H1 (cell line): ENCODE measurements at places on chromosomes 1 and 21.
A peak's percentile ranks its signal among the peaks of the same experiment; 100 is the strongest.

GRCh38 chr21:28602546-28602945, 390.1 kb downstream of the LTN1 start:
- DNase-seq, result no peak

DNA sequence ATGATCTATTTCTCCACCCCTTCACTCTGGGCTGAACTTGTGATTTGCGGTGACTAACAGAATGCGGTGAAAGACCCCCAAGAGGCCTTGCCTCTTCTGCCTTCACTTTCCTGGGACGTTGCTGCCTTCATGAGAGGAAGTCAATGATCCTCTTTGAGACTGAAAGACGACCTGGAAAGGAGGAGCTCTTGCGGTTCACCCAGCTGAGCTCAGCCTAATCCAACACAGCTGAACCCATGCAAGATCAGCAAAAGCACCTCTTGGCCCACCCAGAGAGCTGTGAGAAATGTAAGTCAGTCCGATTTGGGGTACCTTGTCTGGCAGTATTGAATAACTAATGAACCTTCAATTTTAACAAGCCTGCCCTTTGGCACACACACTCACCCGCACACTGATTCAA, 767.4 kb upstream of the TPTE start:
- no peak for DNase-seq

DNA sequence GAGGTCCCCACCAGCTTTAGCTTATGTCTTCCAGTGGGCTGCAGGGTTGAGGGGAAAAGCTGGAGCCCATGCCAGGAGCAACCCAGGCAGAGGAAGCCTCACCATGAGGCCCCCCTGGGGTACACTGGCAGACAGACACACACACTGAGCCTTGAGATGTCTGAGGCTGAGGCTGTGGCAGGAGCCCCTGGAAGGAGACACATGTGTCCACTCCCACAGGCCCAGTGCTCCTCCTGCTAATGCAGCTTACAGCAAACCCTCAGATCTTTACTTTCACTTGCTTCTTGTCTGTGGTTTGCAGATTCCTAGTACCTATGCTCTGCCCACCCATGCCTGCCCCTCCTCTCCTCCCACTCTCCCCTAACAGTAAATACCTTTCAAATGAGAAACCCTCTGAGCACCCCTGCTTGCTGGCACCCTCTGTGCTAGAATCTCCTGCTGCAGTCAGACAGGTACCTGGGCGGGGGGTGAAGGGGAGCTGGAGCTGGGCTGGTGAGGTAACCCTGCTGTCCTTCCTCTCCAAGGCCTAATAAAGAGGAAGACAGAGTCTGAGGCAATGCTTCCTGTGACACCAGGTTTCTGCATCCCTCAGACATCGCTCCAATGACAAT, 63.4 kb upstream of the NEK2 start:
- no peak for DNase-seq

DNA sequence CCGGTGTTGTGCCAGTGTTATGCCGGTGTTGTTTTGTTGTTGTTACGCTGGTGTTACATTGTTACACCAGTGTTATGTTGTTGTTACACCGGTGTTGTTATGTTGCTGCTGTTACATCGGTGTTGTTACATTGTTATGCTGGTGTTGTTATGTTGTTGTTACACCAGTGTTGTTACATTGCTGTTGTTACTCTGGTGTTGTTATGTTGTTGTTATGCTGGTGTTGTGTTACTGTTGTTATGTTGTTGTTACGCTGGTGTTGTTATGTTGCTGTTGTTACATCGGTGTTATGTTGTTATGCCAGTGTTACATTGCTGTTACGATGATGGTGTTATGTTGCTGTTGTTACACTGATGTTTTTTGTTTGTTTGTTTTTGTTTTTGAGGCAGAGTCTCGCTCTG, 24.1 kb downstream of the H6PD start:
- DNase-seq, result no peak

DNA sequence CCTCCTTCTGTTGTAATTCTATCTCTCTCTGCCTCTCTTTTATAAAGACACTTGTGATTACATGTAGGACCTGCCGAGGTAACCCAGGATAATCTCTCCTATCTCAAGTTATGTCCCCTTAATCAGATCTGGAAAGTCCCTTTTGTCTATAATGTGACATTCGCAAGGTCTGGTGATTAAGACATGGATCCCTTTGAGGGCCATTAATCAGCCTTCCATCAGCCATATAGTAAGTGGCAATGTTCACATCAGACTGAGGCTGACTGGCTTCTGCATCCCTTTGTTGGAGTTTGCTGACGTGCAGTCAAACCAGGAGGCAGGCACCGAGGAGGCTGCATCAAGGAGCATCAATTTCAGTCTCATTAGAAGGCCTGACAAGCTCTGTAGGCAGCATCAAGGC, 209.6 kb downstream of the BACH1 start:
- DNase-seq, result no peak

DNA sequence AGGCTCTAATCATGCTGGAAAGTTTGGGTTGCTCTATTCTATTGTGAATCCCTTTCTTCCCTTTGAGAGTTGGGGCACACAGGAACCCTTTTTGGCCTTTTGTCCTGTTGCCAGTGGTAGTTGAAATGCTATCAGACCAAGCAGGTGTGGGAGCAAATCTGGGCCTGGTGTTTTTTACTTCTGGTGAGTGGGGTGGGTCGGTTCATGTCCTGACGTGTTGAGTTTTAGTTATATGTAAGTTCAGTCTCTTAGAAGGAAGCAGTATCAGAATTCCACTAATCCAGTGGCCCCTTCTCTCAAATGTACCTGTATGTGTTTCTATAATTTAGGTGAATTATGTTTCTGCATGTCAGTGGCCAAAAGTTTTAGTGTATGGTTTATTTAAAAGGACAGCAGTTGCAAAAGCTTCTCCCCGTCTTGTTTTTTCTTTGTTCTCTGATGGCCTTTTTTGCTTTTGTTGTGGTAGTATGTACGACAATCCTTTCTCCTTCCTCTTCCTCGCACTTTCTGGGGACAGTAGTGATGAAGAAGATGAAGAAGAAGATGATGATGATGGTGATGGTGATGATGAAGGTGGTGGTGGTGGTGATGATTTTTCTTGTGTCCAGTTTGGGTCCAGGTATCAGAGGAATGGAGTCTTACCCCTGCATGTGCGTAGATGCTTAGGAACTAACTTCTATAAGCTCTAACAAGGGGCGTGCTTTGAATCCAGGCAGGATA, 74.2 kb downstream of the UBE4B start:
- DNase-seq, result no peak

- DNase-seq, result no peak
Measured at GRCh38 chr1:199675937-199676336, 351.6 kb upstream of the NR5A2 start.

DNA sequence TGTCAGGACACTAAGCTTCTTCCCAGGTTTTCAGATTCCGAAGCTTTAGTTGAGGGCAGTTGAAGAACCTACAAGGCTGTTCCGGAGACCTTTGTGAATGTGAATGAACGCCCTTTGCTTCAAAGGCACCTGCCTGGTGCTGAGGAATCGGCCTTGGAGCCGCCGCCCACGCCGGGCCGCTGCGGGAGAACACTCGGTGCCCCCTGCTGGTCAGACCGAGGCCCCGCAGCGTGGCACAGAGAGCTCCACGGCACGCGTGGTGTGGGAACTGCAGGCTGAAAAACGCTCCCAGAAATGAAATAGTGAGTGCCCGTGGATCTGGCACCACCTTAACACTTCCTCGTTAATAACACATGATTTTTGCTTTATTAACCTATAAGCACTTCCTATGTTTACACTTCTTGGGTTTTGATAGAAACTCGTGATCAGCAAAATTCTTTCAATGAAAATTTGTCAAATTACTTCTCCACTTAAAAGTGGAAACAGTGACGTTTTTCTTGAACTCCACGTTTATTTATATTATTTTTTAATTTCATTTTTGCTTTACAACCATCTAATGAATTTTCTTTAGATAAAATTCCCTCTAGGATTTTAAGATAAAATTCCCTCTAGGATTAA, 460.6 kb downstream of the DSCAM start:
- DNase-seq, result peak; percentile 21
